ENCODE measurements at places on chromosomes 2 and 18.
A peak's percentile ranks its signal among the peaks of the same experiment; 100 is the strongest.

- ATAC-seq = no peak
Measured at GRCh38 chr2:177646241-177646640, 253.7 kb downstream of the AGPS start.

DNA sequence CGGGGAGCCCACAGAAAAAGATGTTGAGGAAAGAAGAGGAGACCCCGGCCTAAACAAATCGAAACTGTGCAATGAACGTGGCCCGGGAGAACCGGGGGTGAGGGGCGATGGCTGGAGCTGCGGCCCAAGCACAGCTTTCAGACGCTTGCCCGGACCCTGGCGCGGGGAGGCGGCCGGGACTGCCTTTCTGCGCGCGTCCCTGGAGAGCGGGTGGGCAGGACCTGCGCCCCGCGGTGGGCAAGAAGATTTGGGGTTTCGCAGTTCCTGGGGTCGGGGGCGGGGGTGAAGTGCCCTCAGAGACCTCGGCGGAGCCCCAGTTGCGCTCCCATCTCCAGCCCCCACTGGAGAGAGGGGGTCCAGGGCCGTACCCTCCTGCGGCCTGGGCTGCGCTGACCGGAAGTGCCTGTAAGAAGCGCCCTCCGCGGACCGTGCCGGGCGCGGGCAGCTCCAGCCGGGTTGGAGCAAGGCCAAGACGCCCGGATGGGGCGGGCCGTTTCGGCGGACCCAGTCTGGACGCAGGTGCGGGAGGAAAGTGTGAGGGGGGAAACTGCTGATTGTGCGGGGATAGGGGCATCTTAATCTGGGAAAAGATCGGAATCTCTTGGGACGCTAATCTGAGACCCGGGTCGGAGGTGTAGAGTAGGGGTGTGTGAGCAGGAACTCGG, 11.6 kb downstream of the EN1 start:
- no peak for ATAC-seq

GRCh38 chr18:24472591-24472990, 12.2 kb downstream of the HRH4 start:
- ATAC-seq = no peak

DNA sequence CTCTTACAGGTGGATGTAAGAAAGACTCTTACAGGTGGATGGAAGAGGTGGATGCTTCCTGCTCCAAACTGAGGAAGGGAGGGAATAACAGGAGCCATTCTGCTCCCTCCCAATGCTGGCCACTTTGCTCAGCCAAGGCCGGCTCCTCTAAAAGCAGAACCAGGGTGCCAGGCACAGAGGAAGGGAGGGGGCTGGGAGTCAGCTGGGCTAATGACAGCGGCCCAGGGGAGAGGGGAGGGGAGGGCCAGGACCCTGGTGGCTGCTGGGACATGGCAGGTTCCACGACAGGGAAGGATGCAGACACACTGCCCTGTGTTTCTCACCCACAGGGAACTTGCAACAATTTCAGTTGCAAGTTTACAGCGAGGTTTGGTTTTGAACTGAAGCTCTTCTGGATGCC, 173.4 kb downstream of the ANAPC1 start:
- ATAC-seq = no peak

GRCh38 chr2:238595750-238596570, 169.2 kb downstream of the ASB1 start:
- ATAC-seq = no peak

- no peak for ATAC-seq
Measured at GRCh38 chr18:44589693-44590355, 90.9 kb upstream of the SETBP1 start.

- ATAC-seq = no peak
Measured at GRCh38 chr18:11522992-11523391, 86.4 kb upstream of the SLC35G4 start.

DNA sequence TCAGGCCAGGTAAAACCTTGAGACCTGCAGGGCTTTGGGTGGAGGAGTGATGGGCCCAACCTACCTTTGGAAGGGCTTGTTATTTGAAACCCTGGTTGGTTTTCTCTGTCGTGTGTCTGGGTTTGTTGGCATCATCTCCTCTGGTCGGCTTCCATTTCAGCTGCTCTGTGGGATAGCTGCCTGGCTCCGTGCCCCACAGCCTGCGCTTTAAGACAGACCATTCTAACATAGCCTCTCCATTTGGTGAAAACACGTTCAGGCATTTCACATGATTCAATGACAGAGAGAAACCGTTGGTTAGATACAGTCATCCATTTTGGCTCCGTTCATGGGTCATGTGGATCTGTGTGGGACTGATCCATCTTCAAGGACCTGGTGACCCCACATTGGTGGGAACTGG, 37.0 kb upstream of the LYPD6B start:
- ATAC-seq = no peak

- no peak for ATAC-seq
Measured at GRCh38 chr2:68936889-68937288, 15.8 kb downstream of the GKN2 start.

DNA sequence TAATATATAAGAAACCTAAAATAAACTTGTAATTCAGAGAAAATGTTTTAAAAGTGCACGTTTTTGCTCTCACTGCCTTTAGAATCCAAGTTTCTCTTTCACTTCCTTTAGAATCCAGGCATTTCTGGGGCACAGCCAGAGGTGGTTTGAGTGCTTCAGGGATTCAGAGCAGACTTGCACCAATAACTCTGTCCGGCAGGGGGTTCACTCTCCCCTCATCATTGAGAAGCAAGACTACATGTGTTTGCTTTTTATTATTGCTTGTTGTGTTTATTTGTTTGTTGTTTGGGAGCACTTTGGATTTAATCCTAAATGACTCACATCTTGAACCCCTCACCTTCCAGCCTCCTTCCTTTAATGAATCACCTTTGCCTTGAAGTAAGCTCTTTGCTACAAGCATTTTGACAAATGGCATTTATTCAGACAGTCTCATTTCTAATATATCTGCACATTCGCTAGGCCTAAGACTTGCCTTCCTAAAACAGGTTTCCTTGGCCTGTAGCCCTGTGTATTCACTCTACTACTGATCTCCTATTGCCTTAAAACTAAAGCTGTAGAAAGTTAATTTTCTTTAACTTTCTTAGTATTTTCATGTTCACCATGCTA, 233.5 kb upstream of the ATP5MC3 start:
- no peak for ATAC-seq

GRCh38 chr2:74328074-74328473, 15.1 kb downstream of the SLC4A5 start:
- no peak for ATAC-seq

DNA sequence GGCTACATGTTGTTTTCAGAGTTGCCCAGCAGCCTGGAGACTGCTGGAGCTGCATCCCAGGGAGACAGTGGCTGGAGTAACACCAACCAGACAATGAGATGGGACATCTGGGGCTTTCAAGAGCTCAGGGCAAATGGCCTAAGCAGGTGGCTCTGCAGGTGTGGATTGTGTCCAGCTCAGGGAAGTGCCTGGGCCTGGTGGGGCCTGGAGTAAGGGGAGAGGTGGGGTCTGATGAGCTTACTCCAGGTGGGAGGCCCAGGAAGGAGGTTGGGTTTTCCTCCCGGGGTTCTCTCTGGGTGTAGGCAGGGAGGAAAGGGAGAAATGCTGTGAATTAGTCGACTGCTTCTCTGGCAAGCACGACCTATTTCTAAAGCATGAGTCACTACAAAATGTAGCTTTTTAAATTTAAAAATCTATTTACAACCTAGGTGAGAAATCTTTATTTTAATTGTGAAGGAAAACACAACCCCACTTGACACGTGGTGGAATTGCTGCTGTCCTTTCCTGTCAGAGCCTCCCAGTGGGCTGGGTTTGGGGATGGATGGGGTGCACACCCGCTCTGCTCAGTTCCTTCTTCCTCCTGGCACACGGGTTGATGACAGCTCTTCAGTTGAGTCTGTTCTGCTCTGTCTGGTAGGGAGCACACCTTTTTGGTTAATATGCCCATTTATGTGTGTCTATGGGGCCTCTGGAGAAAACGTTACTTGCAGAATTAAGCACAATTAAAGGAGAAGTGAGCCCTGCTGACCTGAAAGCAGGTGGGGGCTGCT, 81.6 kb downstream of the SH3RF3 start:
- ATAC-seq = no peak

DNA sequence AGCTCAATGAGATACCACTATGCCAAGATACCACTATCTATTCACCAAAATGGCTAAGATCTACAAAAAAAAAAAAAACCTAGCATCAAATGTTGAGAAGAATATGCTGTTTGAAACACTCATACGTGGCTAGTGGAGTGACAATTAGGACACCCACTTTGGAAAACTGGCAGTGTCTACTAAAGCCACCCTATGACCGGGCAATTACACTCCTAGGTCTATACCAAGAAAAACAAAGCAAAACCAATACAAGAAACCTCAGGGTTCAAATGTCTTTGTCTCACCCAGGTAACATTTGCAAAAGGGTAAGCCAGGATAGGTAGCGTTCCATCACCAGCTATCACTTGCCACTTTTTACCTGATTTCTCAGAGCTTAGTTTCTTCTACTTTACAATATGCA, 123.6 kb upstream of the CAB39 start:
- peak; percentile 34 for ATAC-seq

DNA sequence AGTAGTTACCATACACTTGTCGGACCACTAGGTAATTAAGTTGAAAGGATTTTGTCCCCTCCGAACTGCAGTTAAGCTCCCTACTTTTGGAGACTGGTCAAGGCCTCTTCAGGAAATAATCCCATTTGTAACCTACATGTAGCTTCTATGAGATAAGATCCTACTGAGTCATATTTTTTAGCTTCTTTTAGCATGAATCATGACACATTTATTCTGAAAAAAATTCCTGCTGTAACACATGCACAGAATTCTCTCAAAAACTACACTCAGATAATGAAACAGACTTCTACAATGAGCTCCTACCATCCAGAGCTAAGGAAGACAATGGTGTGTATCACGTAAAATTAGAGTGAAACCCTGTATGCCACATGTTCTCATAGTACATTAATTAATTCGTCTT, 100.7 kb upstream of the CCDC195 start:
- no peak for ATAC-seq

GRCh38 chr18:70994116-70994515, 705.3 kb downstream of the SOCS6 start:
- ATAC-seq = no peak

GRCh38 chr2:28403370-28403956, 10.8 kb downstream of the FOSL2 start:
- ATAC-seq = no peak

DNA sequence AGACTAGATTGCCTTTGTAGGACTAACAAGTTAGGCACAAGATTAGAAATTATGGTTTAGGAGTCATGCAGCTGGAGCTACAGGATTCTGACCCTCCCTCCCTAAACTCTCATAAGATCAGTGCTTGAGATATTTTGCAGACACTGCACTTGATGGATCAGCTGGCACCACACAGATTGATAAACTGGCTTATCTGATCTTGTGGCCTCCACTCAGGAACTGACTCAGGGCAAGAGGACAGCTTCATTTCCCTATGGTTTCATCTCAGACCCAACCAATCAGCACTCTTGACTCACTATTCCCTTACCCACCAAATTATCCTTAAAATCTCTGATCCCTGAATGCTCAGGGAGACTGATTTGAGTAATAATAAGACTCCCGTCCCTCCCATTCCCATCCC, 152.3 kb downstream of the DIS3L2 start:
- peak; percentile 69 for ATAC-seq

DNA sequence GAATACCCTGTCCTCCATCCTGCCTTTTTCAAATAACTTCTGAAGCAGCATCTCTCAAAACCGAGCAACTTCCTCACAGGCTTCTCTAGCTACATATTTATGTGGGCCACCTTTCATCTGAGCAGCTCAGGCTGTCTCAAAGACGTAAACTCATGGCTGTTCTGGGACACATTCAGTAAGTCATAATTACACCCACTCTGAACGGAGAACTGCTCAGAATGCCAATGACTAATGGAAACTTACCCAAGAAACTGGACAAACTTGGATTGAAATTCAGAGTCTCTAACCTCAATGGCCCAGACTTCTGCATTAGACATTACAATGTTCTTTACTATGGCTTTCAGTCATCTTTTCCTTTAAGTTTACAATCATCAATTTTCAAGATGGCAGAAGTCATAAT, 145.2 kb downstream of the RAD51AP2 start:
- ATAC-seq = no peak
